Activated naive CD8-positive, alpha-beta T cell treated with anti-CD3 and anti-CD28 coated beads for 36 hours (primary cell): ENCODE measurements at places on chromosomes 6 and 20. TPM values are rescaled to one million over a fixed set of nuclear protein-coding genes. Genes with fewer than 3 reads are reported as not detected.

MEP1A gene
- not detected for total RNA-seq

AK9 gene
- 3.1 TPM for total RNA-seq

DNA sequence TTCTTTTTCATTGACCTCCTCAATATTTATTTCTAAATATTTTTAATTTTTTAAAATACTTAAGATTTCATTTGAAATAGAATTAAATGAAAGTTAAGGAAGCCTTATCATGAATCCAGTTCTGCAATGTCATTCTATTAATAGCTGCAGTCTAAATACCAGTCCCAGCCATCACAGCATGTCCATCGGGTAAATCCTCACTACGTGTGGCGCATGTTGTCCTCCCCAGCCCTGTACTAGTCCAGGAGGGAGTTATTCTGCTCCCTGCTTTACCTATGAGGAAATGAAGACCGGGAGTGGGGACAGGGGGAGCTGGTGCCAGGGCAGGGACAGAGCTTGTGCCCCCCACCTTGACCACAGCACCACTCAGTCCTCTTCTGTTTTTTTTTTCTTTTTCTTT, 125.1 kb upstream of the QKI start:
- H3K4me3 ChIP-seq = no peak overlapping the region
- peaks cover 8% of the 10 kb centered on the region for H3K27me3 ChIP-seq
- no peak for DNase-seq
- no peaks in the 10 kb centered on the region for H3K36me3 ChIP-seq
- no peak overlapping the region for H3K27ac ChIP-seq

GRCh38 chr20:10594296-10594868, 79.4 kb downstream of the JAG1 start:
- H3K27me3 ChIP-seq = no peaks in the 10 kb centered on the region
- no peak for DNase-seq
- no peak overlapping the region for H3K27ac ChIP-seq
- peaks cover 3% of the 10 kb centered on the region for H3K36me3 ChIP-seq

GRCh38 chr6:41502917-41503671, 43.1 kb upstream of the FOXP4 start:
- DNase-seq = no peak
- H3K27ac ChIP-seq = no peak overlapping the region
- H3K36me3 ChIP-seq = no peaks in the 10 kb centered on the region
- peaks cover 62% of the 10 kb centered on the region for H3K27me3 ChIP-seq

GRCh38 chr20:57513199-57513598, 11.7 kb downstream of the CTCFL start:
- no peaks in the 10 kb centered on the region for H3K36me3 ChIP-seq
- DNase-seq = no peak
- H3K4me3 ChIP-seq = no peak overlapping the region
- no peaks in the 10 kb centered on the region for H3K4me1 ChIP-seq

DNA sequence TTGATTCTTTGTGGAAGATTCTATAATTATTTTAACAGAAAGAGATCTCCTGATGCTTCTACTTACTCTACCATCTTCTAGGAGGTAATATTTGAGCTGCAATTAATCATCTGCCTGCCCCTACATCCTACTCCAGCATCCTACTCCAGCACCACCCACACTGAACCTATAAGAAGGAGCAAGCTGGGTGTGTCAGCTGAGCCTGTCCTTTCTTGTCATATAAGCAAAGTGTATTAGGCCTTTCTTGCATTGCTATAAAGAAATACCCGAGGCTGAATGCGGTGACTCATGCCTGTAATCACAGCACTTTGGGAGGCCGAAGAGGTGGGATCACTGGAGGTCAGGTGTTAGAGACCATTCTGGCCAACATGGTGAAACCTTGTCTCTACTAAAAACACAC, 84.2 kb upstream of the ARG1 start:
- DNase-seq = no peak
- no peaks in the 10 kb centered on the region for H3K4me1 ChIP-seq
- no peaks in the 10 kb centered on the region for H3K27me3 ChIP-seq
- no peak overlapping the region for H3K27ac ChIP-seq
- no peak overlapping the region for H3K4me3 ChIP-seq
